ENCODE measurements at places on chromosomes 6 and 20. TPM values are rescaled to one million over a fixed set of nuclear protein-coding genes. Genes with fewer than 3 reads are reported as not detected.

The OTOR gene
- total RNA-seq, result not detected

- no peak overlapping the region for H3K4me3 ChIP-seq
- no peaks in the 10 kb centered on the region for H3K36me3 ChIP-seq
Measured at GRCh38 chr6:106731144-106731842, 101.9 kb downstream of the QRSL1 start.

DNA sequence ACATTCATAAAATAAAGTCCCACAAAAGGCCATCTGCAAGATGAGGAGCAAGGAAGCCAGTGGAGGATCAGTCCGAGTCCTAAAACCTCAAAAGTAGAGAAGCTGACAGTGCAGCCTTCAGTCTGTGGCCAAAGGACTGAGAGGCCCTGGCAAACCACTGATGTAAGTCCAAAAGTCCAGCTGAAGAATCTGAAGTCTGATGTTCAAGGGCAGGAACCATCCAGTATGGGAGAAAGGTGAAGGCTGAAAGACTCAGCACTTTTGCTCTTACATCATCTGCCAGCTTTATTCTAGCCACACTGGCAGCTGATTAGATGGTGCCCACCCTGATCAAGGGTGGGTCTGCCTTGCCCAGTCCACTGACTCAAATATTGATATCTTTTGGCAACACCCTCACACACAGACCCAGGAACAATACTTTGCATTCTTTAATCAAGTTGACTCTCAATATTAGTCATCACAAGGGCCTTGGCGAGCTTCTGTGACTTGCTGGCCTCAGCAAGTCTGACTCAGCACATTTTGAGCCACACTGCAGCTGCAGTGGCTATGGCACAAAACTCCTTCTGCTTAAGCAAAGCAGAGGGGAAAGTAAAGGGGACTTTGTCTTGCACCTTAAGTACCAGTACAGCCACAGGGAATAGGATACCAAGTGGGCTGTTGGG, 1370.3 kb upstream of the CITED2 start:
- H3K36me3 ChIP-seq, result no peaks in the 10 kb centered on the region
- no peak overlapping the region for H3K27ac ChIP-seq
- no peak for DNase-seq
- H3K27me3 ChIP-seq, result no peaks in the 10 kb centered on the region
- no peaks in the 10 kb centered on the region for H3K4me1 ChIP-seq

- H3K36me3 ChIP-seq, result peaks cover 22% of the 10 kb centered on the region
- no peaks in the 10 kb centered on the region for H3K27me3 ChIP-seq
- peak; percentile 75 for DNase-seq
Measured at GRCh38 chr6:34243901-34244884, 4.6 kb downstream of the SMIM29 start.

GRCh38 chr6:3392930-3393835, 63.7 kb downstream of the SLC22A23 start:
- H3K4me3 ChIP-seq, result no peak overlapping the region
- no peaks in the 10 kb centered on the region for H3K27me3 ChIP-seq
- H3K4me1 ChIP-seq, result peaks cover 40% of the 10 kb centered on the region
- no peak overlapping the region for H3K27ac ChIP-seq
- no peak for DNase-seq
- H3K36me3 ChIP-seq, result peaks cover 69% of the 10 kb centered on the region

DNA sequence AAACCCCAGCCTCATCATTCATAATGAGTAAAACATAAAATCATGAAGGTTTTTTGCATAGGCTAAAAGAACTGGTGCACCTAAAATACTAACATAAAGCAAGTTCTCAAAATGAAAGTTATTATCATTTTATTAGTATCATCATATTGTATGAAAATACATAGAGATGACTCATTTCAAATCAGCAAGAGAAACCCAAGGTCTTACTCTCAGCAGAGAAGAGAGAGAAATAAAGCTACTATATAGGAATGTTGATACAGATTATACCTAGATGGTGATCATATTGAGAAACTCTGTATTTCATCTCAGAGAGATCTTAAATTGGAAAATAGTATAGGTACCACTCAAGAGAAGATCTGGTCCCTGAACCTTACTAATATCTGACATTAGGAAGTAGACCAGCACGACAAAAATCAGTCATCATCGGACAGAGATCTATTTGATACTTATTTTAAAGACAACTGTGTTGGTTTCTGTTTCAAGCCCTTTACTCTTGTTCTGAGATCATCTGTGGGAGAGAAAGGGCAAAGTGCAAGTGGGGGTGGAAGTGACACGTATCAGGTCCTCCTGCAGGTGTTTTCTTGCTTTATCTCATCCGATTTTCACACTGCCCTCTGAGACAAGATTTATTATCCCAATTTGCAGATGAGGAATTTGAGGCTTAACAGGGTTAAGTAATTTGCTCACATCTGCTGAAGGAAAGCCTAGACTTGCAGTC, 532.3 kb downstream of the MAFB start:
- H3K27me3 ChIP-seq, result no peaks in the 10 kb centered on the region
- no peaks in the 10 kb centered on the region for H3K36me3 ChIP-seq
- no peaks in the 10 kb centered on the region for H3K4me1 ChIP-seq
- no peak overlapping the region for H3K27ac ChIP-seq

GRCh38 chr20:50310673-50311051, 120.0 kb downstream of the CEBPB start:
- H3K4me3 ChIP-seq, result no peak overlapping the region

The NR2E1 gene
- not detected for total RNA-seq

DNA sequence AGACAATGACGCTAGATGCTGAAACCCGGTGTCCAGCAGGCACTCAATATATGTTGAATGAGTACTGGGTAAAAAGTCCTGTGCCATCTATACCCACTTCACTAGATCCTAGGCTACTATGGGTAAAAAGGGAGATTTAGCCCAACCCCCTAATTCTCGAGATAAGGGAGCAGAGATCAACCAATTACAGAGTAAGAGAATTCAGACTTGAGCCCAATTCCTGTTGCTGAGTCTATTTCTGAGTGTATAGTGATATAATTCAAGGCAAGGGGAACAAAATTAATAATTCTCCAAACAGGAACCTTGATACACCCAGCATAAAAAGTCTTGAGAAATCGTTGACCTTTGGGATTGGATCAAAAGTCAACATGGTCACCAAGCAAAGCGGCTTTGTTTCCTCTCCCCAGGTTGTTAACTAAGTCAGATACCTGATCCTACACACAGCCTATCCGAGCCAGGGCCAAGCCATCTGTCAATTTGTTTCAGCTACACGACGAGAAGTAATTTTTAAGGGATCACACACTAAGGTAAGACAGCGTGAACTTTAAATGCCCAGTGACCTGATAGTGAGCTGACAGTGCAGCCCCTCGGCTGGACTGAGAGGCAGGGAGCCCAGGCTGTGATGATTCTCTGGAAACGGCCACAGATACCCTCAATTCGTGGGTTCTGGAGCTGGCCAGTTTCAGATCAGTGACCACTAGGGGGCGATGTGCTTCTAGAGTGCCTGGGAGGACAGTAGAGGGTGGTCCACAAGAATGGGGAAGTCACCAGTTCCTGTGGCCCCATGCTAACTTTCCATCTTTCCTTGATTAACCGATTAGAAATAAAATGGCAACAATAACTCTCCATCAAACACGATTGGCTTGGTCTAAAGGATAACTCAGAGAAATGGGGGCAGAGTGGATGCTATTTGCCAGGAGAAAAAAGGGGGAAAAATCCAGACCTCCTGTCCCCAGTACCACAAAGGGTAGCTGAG, 46.2 kb downstream of the SLC22A23 start:
- peak; percentile 95 for DNase-seq
- peaks cover 10% of the 10 kb centered on the region for H3K36me3 ChIP-seq
- H3K27me3 ChIP-seq, result no peaks in the 10 kb centered on the region
- peaks cover 100% of the 10 kb centered on the region for H3K4me1 ChIP-seq

DNA sequence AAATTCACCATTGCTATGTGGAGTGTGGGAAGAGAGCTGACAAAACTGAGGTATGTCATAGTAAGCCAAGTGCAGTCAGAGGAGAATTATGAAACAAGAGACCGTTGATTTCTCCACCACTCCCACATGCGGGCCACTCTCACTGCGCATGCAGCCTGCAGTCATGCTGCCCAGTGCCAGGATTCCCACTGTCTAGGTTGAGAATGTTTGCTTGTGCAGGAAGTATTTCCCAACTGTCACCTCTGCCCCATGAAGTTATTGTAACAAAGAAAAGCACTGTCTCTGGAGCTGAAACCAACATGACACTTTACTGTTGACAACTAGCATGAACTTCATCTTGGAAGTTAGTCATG, 18.7 kb upstream of the SFT2D1 start:
- H3K27ac ChIP-seq, result peak overlapping the region; percentile 86
- no peaks in the 10 kb centered on the region for H3K27me3 ChIP-seq
- H3K4me1 ChIP-seq, result peaks cover 32% of the 10 kb centered on the region
- peak overlapping the region; percentile 32 for H3K4me3 ChIP-seq
- H3K36me3 ChIP-seq, result peaks cover 22% of the 10 kb centered on the region

The BEND6 gene
- 0.20 TPM for total RNA-seq

- H3K27me3 ChIP-seq, result no peaks in the 10 kb centered on the region
- no peak for DNase-seq
- H3K27ac ChIP-seq, result no peak overlapping the region
- no peaks in the 10 kb centered on the region for H3K36me3 ChIP-seq
- H3K4me3 ChIP-seq, result no peak overlapping the region
Measured at GRCh38 chr20:20446425-20447015, 78.6 kb downstream of the INSM1 start.

The B4GALT5 gene
- total RNA-seq, result 30.9 TPM
